ENCODE measurements at places on chromosomes 11 and 22.

DNA sequence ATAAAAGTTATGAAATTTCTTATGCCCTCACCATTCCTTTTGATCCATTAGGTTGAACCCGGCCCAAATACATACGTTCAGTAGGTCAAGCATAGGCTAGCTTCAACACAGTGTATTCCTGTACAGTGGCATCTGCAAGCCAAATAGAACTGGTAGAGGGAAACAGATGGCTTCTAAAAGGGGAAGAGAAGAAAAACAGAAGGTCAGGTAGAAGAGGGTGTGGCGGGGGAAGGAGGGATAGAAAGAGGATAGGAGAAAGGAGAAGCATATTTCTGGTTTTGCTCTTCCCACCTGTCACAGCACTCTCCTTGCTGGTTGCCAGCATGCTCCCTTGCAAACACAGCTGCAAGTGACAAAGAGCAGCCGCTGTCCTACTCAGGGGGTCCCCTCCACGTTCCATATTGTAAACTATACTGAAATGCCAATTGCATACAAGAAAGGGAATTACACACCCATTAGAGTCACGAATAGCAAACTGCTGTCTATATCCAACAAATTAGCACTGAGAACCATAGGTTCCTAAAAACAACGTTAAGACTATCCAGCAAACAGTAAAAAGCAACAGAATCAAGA is 71.8 kb downstream of the PHF21A start:
- DNase-seq = no peak

- no peak for DNase-seq
Observed at GRCh38 chr11:48036466-48036865, 56.1 kb downstream of the PTPRJ start.

DNA sequence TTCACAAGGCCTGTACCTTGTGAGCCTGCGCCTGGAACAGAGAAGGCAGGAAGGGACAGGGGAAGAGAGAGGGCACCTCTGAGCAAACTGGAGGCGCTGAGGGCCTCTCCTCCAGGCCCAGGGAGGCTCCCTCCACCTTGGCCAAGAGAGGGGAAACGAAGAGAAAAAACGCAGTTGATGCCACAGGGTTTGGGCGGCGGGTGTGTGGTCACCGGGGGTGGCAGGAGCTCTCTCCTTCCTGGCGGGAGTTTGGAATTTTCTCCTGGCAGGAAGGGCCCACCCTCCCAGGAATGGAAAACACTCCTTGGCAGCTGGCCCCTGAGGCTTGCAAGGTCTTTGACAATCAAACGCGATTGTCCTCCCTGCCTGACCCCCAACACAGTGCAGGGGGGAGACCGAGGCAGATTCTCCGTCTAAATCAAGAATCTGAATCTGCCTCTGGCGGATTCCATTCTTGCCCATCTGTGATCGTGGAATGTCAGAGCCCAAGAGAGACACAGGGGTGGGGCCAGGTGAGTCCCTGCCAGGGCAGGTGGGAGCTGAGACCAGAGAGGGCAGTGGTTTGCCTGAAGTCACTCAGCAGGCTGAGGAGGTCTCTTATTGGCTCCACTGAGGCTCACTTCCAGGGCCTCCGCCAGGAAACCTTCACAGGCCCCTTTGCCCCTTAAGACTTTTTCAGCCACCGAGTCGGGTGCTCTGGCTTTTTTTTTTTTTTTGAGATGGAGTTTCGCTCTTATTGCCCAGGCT is 21.0 kb downstream of the RPL3 start:
- DNase-seq = no peak

GRCh38 chr11:67410369-67410831 is 5.1 kb upstream of the CARNS1 start:
- no peak for DNase-seq

DNA sequence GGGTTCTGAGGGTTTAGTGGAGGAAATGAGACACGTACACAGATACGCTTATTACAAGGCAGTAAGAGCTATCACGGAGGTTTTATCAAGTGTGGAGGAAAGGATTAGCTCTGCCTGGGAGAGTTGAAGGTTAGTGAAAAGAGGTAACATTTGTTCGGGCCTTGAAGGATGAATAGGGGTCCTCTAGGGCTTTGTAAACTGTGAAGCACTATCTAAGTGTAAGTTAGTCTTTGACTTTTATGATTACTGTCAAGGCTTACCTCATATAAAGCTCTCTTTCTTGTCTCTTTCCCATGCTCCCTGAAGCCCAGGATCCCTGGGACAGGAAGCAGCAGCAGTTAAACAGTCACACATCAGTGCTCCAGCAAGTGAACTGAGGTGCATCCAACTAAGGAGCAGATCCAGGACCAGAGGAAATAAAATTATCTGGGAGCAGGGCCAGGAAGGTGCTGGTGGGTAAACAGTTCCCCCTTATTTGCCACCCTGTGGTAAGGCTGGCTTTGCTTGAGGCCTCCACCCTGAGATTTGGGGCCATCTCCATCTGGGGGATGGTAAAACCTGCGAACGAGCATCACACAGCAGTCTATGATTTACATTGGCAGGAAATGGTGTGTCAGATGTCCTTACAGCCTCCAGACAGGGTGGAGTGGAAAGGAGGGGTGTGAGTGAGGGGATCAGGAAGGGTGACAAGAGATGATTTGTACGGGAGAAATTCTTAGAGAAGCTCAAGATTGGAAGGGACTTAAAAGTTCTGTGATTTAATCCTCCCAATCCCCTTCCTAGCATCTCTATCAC is 27.2 kb downstream of the GVQW3 start:
- no peak for DNase-seq

DNA sequence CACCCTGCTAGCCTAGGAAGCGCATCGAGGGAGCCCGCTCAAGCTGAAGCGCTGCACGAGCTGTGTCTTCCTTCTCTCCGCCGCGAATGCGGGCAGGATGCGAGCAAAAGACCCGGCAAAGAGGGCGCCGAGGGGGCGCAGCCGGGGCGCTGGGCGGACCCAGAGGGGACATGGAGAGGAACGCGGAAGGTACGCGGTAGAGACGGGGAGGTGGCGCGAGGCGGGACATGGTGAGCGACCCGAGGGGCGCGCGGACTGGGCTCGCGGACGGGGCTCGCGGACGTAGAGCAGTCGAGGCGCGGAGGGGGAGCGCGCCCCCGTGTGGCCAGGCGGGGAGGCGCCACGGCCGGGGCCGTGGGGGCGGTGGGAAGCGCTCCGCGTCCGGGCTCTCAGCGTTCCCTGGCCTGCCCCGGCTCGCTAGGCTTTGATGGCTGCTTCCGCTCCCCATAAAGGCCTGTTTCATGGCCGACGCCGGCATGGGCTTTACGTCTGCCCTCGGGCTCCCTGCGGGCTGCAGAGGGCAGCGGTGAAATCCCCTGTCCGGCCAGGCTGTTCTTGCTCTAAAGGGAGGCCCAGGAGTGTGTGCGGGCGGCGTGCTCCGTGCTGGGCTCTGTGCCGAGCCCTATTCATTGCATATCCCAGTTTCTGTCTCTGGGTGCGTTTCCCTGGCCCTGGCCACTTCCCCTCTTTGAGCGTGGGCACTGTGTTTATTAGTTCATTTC is 31.2 kb upstream of the TRIM29 start:
- peak; percentile 65 for DNase-seq

GRCh38 chr11:79852176-79852575 is 411.3 kb upstream of the TENM4 start:
- no peak for DNase-seq

All from activated T-cell treated with anti-CD3 and anti-CD28 coated beads for 48 hours (primary cell).